ENCODE measurements at places on chromosomes 3 and 15.

- DNase-seq = no peak
These were observed 12.3 kb upstream of the STAC start for GRCh38 chr3:36367912-36368573.

DNA sequence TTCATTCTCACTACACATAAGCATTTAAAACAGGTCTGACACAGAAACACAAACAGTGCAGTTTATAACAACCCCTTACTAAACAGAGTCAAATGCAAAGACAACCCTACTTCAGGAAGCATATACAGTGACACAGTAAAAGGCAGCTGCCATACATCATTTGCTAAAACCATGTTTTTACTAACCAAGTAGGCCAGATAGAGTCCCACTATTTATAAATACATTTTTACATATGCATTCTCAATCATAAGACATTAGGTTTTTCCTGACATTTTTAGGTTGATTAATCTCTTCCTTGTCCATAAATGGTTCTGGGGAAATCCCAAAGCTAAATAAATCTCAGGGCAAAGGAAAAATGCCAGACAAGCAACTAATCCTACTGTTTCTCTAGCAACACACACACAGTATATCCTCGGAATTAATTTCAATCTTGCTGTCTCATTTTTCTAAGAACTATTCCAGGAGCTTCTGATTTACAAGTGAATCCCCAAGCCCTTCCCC, 39.0 kb downstream of the CHAC1 start:
- no peak for DNase-seq

GRCh38 chr3:141086188-141086587, 35.0 kb downstream of the SPSB4 start:
- no peak for DNase-seq

- no peak for DNase-seq
These were observed 145.9 kb upstream of the AGTR1 start for GRCh38 chr3:148551767-148552260.

GRCh38 chr3:62312201-62312600, 61.1 kb downstream of the FEZF2 start:
- DNase-seq = no peak

GRCh38 chr3:104180906-104181305, 1185.8 kb upstream of the ALCAM start:
- DNase-seq = no peak

GRCh38 chr15:83192742-83193141, 14.9 kb downstream of the HDGFL3 start:
- DNase-seq = no peak

- DNase-seq = no peak
These were observed 847.7 kb downstream of the EPHA3 start for GRCh38 chr3:89955156-89955555.

GRCh38 chr15:78322724-78323521, 17.2 kb upstream of the CRABP1 start:
- no peak for DNase-seq

DNA sequence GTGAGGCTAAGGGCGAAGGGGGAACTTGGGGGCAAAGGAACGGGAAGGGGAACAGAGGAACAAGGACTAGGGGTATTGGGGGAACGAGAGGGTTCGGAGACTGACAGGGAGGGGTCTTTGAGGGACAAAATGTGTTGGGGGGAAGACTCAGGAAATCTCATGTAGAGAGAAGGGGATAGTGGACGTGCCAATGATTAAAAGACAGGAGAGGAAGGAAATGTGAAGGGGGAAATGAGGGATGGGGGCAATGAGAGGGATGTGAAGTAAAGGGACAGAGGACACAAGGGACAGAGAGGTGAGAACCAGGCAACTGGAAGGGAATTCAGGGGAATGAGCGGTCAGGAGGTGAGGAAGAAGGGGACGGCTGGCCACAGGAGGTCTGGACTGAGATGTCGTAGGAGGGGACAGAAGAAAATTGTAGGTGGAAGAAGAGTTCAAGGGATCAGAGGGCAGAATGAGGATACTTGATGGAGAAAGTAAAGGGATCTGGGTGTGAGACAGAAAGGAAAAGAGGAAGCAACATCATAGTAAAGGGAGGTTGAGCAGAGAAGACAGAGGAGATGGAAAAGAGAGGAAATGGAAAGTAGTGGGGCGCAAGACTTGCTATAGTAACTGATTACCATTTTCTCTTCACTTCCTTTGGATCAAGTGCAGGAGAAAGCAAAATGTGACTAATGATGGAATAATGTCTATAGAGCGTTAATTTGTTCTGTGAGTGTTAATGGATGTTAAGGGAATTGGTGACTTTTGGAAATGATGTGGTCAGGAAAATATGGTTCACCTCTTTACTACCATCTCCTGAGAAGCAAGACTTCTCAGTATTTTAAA, 749 bp downstream of the RAB8B start:
- DNase-seq = no peak
